ENCODE measurements at places on chromosomes 1 and 21. TPM values are rescaled to one million over a fixed set of nuclear protein-coding genes. Genes with fewer than 3 reads are reported as not detected.

Gene SIM2
- not detected for polyA plus RNA-seq

Gene DYNLT5
- not detected for polyA plus RNA-seq

- DNase-seq: no peak
These were observed 116.0 kb upstream of the IFFO2 start for GRCh38 chr1:19072285-19072981.

Gene CDCA8
- polyA plus RNA-seq: 18.9 TPM

DNA sequence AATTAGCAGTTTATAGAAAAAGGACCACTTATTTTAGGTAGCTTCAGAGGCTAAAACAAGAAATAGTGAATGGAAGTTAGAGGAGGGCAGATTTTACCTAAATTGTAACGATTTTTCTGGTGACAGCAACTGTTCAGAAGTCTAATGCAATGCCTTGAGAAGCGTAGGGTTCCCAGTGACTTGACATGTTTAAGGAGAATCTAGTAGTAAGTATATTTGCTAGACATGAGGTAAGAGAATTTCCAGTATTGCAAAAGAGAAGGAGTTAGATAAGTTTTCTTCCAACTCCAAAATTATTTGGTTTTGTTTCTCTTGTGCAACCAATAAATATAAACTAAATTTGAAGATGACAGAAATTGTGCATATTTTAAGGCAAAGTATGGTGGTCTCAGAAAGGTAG, 140.0 kb downstream of the SMYD3 start:
- no peak for DNase-seq

DNA sequence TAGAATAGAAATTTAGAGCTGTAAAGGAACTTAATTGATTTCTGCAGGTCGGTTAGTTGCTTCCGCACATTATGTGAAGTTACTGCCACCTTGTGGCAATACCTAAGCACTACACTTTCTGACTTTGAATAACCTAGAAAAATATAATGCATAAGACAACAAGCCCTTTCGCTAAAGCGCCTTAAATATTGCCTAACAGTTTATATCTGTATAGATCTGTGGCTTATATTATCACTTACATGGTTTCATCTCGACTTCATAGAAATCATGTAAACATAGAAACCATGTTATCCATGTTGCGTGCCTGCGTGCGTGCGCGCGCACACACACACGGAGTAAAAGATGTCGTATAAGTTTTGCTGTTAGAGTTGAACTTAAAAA, 10.9 kb upstream of the IFI16 start:
- DNase-seq: peak; percentile 33

GRCh38 chr1:174652569-174653280, 205.0 kb downstream of the GPR52 start:
- DNase-seq: no peak

DNA sequence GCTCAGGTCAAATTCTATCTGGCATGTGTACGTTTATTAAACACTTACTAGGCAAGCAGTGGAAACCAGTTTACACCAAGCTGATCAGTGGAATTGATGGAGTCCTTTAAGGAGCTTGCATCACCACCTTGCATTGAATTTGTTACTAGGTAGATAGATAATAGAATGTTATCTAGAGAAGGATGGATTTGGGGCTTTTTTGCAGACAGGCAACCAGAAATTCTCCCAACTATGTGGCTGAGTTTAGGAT, 44.9 kb downstream of the HHAT start:
- DNase-seq: no peak

- no peak for DNase-seq
These were observed 140.1 kb downstream of the TOMM20 start for GRCh38 chr1:234988536-234988935.

DNA sequence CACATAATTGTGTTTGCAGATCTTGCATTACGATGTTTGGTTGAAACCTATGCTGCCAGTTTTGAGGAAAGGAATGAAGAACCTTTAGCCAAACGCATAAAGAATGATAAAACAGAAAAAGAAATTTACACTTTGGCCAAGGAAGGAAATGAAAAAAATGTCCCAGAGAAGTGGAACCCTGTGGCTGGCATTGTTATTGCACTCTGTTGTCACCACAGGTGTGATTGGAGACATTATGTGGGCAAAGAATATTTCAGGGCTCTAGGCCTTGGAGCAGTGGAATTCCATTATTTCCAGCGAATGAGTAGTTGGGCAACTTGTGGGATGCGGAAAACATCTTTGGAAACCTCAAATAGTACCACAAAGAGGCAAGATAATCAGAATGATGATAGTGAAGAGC, 14.9 kb downstream of the TRMT13 start:
- DNase-seq: no peak

GRCh38 chr1:211361202-211361601, 34.6 kb downstream of the TRAF5 start:
- no peak for DNase-seq

DNA sequence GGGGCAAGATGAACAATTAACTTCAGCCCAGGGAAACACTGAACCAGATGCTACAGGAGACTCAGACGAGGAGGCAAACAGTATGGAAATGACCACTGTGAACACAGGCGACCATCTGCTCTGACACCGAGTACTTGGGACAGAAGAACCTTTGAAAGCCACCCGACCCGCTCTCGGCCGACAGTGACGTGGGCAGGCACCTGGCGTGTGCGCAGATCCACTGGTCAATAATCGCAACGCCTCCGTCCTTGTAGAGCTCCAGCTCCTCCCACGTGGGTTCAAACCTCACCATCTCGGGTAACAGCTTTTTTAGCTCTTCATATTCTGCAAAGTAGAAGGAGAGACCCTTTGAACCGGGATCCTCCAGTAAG, 20.3 kb downstream of the POFUT2 start:
- DNase-seq: no peak

DNA sequence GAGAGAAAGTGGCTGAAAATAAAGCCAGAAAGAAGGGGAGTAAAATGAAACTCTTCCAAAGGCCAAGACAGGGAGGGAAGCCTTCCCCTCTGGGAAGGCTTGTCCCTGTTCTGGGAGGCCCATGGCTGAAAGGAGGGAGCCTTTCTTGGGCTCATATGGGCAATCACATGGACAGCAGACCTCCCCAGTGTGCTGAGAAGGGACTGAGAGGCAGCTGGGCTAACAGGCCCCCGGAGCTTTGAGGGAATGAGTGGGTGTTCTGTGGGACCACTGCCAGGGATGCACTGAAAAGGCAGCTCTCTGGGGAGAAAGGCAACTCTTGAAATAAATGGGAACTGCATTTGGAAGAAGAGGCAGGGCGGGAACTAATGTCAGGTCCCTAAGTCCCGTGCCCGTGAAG, 39.1 kb downstream of the KANK4 start:
- no peak for DNase-seq

DNA sequence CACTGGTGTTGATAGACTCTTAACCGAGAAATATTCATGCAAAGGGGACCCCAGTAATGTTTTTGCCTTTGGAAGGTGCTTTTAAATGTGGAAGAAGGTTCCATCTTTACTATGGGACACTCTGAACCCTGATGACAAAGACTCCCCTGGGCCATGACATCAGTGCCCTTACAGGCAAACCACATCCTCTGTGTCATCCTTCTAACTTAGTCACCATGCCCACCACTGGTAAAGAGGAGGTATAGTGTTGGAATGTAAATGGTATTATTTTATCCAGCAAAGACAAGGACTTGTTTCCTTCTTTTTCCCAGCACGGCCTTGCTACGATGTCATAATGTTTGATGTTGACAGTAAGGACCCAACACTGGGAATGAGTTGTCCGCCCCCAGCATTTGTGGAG, 12.6 kb downstream of the METTL13 start:
- no peak for DNase-seq

Gene AQP10
- polyA plus RNA-seq: 0.02 TPM

Gene PEX19
- 52.1 TPM for polyA plus RNA-seq

- DNase-seq: no peak
These were observed 105.4 kb upstream of the WARS2 start for GRCh38 chr1:119245881-119246280.

GRCh38 chr1:48003741-48004531, 6.8 kb upstream of the TRABD2B start:
- DNase-seq: no peak

Gene PLPPR5
- 0.49 TPM for polyA plus RNA-seq

DNA sequence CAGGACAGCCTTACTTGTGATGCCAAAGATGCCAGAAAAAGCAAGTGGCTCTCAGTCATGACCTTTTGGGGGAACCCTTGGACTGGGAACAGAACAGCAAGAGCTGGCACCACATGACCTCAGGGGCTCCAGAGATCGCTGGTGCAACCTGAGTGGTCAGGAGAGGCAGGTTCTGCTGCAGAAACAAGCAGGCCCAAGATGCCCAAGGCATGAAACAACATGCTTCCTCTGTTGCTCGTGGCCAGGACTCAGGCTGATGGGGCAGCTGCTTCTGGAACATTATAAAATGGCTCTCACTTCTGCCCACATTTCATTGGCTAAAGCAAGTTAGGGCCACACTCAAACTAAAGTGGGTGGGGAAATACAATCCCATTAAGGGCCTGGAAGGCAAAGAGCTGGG, 17.7 kb upstream of the CLSTN1 start:
- DNase-seq: no peak

DNA sequence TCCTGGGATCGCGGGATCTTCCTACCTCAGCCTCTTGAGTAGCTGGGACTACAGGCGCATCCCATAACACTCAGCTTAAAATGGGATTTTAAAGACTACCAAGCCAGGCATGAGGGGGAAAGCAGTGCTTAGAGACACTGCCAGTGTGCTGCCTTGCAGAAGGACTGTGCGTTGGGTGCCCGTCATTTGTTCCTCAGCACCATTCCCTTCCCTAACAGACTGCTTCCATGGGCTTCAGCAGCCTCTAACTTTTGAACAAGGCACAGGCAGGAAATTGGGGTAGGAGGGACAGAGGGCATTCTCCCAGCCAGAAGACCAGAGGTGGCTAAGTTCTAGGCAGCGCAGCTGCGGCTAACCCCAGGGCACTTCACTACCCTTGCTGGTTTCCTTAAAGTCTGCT, 73.9 kb upstream of the USP24 start:
- DNase-seq: no peak

Gene OR10Z1
- not detected for polyA plus RNA-seq

DNA sequence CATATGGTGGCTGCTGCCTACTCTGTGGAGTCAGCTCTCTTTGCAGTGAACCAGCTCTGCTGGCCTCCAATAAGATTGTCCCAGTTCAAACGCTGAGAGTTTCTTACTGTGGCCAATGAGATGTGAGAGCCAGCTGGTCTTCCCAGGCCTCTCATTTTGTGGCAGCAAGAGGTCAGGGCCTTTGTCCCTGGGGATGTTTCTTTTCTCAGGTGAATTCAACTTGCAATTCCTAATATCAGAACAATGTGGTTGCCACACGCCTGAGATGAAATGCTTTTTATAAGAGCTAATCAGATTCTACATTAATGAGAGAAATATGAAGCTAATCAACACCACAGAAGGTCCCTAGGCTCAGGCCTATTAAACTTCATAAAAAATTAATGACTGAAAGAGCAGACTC, 660.1 kb upstream of the CAMK1G start:
- DNase-seq: no peak

GRCh38 chr21:45086337-45086958, 12.1 kb downstream of the ADARB1 start:
- DNase-seq: peak; percentile 44

GRCh38 chr1:1330366-1331067, 563 bp upstream of the TAS1R3 start:
- peak; percentile 56 for DNase-seq

All from SK-N-SH (cell line).